Thymus (tissue), 14 donors: ENCODE measurements at places on chromosomes 7 and 10. TPM values are rescaled to one million over a fixed set of nuclear protein-coding genes. Genes with fewer than 3 reads are reported as not detected.

Gene PILRA
- total RNA-seq, result 4.6 TPM

Gene UCMA
- total RNA-seq, result 0.52 TPM

Gene DRGX
- 0.05 TPM for total RNA-seq

Gene UROS
- 47.6 TPM for total RNA-seq

Gene SLC16A9
- 1.6 TPM for total RNA-seq

Gene SPDYE11
- not detected for total RNA-seq

Gene CSTF2T
- 24.2 TPM for total RNA-seq

DNA sequence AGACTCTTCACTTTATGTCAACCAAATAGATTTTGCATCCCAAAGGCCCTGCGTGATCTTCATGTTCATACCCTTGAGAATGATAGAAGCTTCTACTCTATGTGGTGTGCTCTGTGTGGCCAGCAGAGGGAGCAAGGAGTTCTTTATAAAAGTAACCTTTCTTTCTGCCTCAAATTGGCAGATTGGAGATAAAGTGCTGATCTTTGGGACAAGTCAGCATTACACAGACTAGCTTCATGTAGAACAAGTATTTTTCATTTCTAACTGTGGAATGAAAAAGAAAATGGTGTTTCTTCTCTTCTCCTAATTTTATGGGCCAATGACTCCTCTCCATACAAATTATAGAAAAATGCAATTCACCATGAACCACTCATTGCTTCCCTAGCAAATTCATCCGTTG is 1214.1 kb downstream of the SORCS1 start:
- H3K36me3 ChIP-seq, result no peaks in the 10 kb centered on the region
- H3K27me3 ChIP-seq, result no peaks in the 10 kb centered on the region
- no peak for DNase-seq
- H3K4me3 ChIP-seq, result no peak overlapping the region

DNA sequence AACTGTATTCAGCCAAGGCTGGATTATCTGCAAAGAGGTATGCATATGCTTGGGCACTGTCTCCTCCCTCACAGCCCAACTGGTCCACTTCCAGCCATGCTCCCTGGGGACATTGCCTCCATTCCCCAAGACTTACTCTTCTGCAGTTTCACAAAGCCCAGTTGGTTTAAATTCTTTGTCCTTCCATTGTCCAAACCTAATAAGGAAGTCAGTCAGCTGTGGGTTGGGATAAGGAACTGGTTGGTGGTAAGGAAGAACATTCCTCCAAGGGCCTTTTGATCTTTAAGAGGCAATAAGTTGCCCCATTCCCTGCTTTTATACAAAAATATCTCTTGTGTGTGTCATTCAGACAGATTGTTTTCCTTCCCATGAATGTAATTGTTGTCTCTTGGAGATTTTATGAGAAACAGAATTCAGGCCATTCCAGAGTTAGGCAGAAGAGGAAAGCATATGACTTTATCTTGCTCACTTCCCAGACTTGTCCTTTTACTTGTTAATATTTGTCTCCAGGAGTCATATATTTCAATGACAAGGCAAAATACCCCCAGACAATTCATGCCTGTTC is 673.7 kb downstream of the SUGCT start:
- no peaks in the 10 kb centered on the region for H3K27me3 ChIP-seq
- no peak overlapping the region for H3K4me3 ChIP-seq
- DNase-seq, result no peak
- H3K4me1 ChIP-seq, result no peaks in the 10 kb centered on the region
- no peaks in the 10 kb centered on the region for H3K36me3 ChIP-seq

DNA sequence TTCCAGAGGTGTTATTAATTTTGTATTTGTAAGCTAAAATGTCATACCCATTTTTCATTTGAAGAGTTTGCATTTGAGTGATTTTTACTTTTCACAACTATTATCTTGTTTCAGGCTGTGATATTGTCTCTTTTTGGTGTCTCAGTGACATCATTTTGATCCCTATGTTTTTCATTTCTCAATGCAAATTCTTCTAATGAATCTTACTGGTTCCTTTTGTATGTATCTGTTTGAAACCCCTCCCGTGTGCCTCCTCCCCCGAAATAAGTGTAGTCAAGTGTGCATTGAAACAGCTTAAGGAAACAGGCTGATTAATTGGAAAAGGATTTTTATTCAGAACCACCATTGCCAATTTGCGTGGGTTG is 77.8 kb downstream of the SHH start:
- peaks cover 35% of the 10 kb centered on the region for H3K4me1 ChIP-seq
- no peaks in the 10 kb centered on the region for H3K27me3 ChIP-seq
- H3K27ac ChIP-seq, result no peak overlapping the region
- no peak for DNase-seq

DNA sequence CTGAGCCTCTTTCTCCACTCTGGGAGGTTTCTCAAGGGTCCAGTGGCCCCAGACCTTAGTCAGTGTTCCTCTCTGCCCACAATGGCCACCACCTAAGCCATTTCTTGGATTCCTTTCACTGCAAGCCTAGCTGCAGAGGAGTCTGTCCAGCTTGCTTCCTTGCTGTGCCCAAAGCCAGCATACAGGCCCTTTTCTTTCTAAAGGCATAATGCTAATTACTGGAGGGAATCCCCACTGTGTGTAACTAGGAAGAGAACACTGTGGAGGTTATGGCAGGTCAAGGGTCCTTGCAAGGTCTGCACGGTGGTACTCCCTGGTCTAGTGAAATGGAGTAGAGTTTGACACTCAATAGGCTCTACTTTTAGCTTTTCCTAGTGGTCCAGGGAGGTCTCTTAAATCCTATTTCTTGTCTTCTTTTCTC is 70.4 kb upstream of the CC2D2B start:
- H3K36me3 ChIP-seq, result no peaks in the 10 kb centered on the region
- no peaks in the 10 kb centered on the region for H3K27me3 ChIP-seq
- no peak for DNase-seq
- peak overlapping the region; percentile 18 for H3K27ac ChIP-seq
- H3K4me1 ChIP-seq, result no peaks in the 10 kb centered on the region
- no peak overlapping the region for H3K4me3 ChIP-seq

DNA sequence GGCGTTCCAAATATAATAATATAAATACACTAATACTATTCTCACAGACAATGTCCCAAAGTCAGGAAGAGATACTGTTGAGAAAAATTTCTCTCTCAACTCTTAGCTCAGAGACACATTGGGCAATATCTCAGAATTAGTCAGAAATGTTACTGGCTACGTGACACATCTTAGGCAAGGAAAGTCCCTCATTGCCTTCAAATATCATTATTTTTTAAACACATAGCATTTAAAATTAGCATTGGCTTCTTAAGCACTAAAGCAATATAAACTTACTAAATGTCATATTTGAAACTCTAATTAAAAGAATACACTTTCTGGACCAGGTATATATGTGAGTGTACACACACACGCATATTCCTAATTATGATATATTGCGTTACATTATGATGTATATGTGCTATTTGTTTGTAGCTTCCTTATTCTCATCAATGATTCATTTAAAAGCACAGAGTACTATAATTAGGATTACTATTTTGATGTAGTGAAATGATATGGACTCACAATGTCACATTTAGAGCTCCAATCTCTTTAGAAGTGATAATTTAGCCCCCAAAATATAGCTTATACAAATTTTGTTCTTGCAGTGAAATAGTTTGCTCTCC is 255.8 kb downstream of the TWIST1 start:
- H3K4me3 ChIP-seq, result no peak overlapping the region
- no peaks in the 10 kb centered on the region for H3K27me3 ChIP-seq
- no peaks in the 10 kb centered on the region for H3K36me3 ChIP-seq
- DNase-seq, result no peak

- no peak for DNase-seq
- H3K27ac ChIP-seq, result no peak overlapping the region
These were observed 256.2 kb downstream of the LHFPL3 start for GRCh38 chr7:104584620-104585019.

- H3K4me1 ChIP-seq, result peaks cover 2% of the 10 kb centered on the region
- no peak overlapping the region for H3K4me3 ChIP-seq
- DNase-seq, result no peak
These were observed 38.0 kb downstream of the SNX10 start for GRCh38 chr7:26329520-26330255.

DNA sequence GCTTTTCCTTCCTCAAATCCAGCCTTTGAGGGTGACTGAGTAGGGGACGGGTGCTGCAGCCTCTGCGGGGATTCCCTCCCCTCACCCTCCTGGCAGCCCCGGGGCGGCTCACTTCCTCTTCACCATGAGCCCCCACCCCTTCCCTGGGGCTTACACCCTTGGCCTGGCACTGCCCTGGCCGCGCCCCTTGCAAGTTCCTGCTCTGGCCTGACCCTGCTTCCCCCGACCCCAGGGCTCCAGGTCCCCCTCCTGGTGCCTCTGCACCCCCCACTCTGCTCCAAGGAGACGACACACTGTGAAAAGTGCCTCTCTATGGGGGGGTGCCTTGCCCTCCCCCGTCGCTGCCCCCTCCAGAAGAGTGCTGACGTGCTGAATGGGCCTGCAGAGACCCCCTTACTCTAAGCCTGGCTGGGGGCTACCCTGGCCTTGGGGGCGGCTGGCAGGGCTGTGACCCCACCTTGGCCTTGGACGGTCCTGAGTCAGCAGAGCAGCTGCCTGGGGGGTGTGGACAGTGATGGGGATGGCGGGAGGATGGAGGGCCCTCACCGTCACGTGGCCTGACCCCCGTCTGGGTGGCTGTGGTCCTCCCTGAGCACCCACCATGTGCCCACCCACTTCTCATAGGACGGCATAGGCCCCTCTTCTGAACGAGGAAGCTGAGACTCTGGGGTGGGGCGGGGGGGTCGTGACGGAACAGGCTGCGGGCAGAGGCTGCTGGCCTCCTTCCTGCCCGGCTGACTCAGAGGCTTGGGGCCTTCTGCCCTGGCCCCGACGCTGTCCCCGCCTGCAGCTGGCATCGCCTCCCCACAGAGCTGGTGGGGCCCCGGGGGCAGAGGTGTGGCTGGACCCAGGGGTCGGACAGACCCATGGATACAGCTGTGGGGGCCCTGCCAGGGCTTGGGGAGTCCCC is 9.8 kb downstream of the LFNG start:
- H3K4me1 ChIP-seq, result peaks cover 48% of the 10 kb centered on the region
- H3K4me3 ChIP-seq, result peak overlapping the region; percentile 9
- peak overlapping the region; percentile 78 for H3K27ac ChIP-seq
- H3K36me3 ChIP-seq, result no peaks in the 10 kb centered on the region
- peak; percentile 67 for DNase-seq
- peaks cover 8% of the 10 kb centered on the region for H3K27me3 ChIP-seq

DNA sequence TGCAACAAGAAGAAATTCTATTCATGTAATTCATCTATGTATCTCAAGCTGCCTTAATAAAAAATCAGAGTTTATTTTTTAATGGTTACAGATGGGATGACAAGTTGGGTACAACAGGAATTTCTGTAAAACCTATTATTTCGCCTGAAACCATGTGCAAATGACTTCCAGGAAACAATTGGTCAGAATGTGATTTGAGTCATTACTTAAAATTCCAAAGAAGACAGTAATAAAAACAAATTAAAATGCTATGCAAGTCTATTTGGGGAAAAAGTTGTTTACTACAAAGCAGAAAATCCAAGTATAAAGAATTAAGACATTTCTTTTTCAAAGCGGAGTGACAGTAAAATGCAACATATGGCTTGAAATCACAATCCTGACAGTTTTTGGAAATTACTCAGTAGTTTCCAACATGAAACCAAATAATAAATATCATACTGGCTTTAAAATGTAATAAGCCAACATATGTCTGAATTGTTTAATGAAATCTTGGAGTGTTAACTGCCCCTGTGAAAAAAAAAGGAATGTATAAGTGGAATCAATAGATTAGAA is 41.5 kb upstream of the SEMA3C start:
- no peaks in the 10 kb centered on the region for H3K4me1 ChIP-seq
- H3K4me3 ChIP-seq, result no peak overlapping the region
- H3K27ac ChIP-seq, result no peak overlapping the region
- H3K36me3 ChIP-seq, result no peaks in the 10 kb centered on the region
- DNase-seq, result no peak

DNA sequence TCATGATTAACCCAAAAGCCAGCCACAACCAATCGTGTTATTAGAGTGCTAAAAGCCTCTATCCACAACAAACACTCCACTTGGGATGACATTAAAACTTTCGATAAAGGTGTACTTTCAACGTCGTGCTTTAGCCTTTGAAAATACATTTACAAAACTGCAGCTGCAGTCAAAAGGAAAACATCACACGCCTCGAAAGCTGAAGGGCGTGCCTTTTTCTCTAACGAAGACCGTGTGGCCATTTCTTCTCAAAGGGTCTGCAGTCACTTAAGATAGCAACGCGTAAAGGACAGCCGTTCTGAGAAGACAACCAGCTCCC is 1.1 kb downstream of the ARHGAP12 start:
- peak overlapping the region; percentile 67 for H3K27ac ChIP-seq
- H3K4me1 ChIP-seq, result peaks cover 23% of the 10 kb centered on the region
- H3K36me3 ChIP-seq, result no peaks in the 10 kb centered on the region
- DNase-seq, result no peak
- H3K4me3 ChIP-seq, result peak overlapping the region; percentile 98

- no peak overlapping the region for H3K27ac ChIP-seq
- no peaks in the 10 kb centered on the region for H3K36me3 ChIP-seq
- H3K27me3 ChIP-seq, result no peaks in the 10 kb centered on the region
- no peak overlapping the region for H3K4me3 ChIP-seq
- no peaks in the 10 kb centered on the region for H3K4me1 ChIP-seq
- DNase-seq, result no peak
These were observed 23.0 kb upstream of the LEP start for GRCh38 chr7:128217967-128218652.
